AG04449 (cell line): ENCODE measurements at places on chromosomes 16 and 17.

DNA sequence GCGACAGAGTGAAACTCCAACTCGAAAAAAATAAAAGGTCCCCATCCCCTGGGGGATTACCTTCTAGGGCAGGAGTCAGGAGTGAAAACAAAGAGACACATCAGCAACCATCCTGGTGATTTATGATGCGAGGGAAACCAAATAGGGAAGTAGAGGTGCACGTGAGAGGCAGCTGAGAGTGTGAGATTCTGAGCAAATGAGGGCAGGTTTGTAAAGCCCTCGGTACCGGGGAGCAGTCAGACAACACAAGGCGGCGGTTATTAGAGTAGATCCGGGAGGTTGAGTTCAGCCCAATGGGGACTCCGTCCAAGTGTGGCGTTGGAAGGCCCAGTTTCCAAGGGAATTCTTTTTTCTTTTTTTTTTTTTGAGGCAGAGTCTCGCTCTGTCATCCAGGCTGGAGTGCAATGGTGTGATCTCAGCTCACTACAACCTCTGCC lies 7.4 kb upstream of the ARMC7 start:
- no peak for DNase-seq

DNA sequence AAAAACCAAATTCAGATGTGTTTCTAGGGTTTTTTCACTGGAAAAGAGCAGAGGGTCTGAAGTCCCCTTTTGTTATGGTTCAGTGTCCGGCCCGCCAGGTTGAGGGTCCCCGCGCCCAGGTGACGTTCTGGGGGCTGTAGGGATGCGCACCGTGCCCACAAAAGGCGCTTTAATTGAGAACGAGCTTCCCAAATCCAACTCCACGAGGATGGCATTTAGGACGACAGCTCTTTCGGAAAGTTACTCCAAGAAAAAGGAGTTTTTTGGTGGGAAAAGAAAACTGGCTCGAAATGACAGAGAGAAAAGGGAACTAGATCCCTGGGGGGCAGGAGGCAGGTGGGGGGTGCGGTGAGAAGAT lies 15.9 kb upstream of the ZFHX3 start:
- DNase-seq, result no peak

DNA sequence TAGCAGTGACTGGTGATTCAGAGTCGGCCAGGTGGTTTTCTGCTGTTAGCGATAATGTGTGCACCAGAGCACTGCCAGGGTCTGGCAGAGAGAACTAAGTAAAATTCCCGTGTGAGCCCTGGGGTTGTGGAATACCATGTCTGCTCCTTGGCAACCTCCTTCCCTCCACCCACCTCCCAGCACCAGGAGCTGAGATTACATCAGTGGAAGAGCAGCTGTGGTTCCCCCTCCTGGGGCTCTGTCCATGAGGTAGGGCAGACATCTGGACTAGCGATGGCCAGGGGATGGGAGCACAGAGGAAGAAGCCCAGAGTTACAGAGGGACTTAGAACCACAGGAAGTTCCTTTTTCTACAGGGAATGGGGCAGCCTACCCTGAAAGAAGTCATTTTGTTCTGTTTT lies 15.8 kb downstream of the CLEC10A start:
- DNase-seq, result no peak

DNA sequence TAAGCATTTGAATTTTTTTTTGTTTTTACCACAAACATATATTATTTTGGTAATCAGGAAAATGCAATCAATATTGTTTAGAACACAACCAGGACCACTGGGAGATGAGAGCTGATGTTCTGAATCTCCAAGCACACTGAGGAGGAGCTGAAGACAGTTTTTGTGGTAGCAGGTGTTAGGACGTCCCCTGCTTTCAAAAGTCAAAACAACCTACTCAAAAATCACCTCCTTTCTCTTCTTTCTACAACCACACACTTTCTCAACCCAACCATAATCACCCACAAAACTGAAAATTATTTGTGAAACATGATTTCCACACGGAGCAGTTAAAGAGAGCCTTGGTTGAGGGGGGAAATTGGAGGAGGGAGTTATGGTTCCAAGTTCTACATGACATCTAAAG lies 26.7 kb upstream of the CFAP20 start:
- DNase-seq, result no peak

- no peak for DNase-seq
These were observed 6.0 kb downstream of the VAT1 start for GRCh38 chr17:43016216-43016615.

DNA sequence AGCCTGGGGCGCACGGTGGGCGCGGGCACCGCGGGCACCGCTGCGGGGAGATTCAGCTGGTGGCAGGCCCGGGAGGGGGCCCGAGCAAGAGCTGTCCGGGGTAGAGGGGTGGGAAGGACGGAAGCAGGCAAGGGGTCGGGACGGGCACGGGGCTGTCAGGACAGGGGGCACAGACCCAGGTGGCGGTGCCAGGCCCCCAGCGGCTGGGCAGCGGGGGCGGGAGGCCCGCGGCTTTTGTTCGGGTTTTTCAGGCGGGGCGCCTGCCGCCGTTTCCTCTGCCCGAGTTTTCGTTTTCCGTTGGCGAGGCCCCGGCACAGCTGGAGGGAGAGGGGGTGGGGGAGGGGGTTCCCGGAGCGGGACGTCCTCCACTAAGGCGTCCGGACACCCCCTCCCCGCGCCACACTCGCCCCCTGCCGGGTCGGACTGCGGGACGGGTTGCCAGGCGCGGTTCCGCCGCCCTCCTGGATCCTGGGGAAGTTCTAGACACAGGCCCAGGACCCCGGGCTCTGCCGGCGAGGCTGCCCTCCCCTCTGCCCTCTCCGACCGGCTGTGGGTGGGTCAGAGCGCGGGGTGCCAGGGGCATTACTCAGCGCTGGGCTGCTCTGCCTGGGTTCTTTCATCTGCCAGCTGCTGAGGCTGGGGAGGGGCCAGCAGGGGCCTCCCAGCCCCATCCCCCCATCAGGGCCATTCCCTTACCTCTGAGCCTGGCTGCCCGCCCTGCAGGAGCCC lies 543 bp downstream of the ARHGAP23 start:
- no peak for DNase-seq

DNA sequence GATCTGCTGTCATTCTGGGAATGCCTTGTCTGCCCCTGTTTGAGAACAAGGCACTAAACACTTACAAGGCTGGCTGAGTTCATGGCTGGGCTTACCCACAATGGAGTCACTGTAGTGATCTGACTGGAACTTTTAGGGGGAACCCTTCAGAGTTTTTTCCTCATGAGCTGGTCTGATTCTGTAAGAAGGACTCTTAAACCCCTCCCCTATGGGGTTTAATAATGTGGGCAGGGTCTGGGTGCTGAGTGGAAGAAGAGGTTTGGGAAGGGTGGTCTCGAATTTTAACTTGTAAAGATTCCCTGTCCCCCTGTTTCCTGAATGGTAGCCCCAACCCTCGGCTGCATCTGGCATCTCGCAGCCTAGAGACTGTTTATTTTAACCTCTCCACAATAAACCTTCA lies 30.6 kb downstream of the OSBPL7 start:
- DNase-seq, result no peak

GRCh38 chr17:78970834-78971755 lies 8.6 kb downstream of the LGALS3BP start:
- no peak for DNase-seq

DNA sequence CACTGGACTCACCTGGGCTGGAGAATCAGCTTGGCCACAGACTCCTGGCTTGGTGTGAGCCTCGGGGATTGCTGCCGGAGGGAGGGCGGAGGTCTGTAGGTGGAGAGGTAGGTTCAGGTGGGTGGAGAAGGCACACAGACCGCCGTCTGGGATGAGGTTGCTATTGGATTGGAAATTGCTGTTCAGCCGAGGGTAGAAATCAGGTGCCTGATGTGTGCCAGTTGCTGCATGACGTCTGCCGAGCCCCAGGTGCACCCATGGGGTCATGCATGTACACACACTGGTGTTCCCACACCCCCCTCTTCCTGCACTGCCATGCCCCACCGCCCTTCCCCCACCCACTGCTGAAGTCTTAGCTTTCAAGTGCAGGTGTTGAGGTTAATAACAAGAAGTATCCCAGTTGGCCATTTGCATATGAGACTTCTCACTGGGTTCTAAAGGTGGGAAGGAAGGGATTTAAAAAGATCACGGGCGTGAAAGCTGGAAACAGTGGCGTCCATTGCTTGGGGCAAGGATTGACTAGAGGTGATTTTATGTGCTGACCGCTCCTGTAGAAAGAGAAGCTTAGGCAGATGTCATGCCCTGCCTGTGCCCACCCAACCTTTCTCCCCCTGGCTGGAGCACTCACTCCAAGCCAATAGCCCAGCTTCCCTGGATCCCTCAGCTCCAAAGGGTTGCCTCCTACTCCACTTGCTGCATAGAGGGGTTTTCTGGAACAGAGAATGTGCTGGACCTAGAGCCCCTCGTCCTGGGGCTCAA lies 193.6 kb downstream of the CCDC182 start:
- DNase-seq, result no peak

DNA sequence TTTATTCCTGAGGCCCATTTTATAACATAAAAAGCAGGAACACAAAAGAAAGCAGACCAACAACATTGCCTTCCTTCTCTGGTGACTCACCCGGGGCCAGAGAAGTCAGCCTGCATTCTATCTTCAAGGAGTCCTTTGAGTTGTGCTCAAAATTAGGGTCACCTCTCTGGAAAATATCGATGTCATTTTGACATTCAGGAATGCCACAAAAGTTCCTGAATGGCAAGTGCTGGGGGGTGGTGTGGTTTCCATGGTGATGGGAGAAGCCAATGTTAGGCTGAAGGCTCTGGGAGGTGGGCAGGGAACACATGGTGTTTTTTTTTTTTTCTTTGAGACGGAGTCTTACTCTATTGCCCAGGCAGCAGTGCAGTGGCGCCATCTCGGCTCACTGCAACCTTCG lies 159.6 kb downstream of the HAPSTR1 start:
- DNase-seq, result no peak

- DNase-seq, result no peak
These were observed 142.1 kb downstream of the SEC14L1 start for GRCh38 chr17:77282524-77283515.

DNA sequence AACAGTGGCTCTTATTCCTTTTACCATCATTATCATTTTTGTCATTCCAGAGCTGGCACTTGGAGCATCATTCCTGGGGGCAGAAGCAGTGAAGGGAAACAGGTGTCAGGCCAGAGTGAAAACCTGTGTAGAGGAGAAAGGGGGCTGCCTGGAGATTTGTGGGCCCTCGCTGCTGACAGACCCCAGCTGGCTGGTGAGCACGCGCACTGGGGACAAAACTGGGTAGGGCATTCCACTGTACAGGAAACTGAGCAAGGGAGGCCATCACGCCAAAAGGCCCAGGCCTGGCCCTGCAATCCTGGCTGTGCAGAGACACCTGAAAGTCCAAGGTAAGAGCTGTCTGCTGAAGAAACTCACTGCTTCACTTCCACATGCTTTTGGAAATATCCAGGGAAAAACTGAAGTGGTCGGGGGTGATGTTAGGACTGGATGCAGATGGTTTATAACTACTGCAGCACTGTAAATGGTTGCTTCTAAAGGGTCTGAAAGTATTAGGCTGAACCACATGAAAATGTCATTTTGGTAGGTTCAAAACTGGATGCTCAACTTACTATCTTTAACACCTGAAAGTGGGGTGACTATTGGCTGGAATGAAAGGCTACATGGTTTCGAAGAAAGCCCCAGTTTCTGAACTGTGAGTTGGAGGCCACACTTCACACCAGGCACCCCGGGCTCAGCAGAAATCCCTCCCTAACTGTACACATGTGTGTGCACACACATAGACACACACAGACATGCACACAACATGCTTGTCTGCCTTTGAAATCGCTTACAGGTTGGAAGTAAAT lies 225.0 kb downstream of the C16orf78 start:
- DNase-seq, result no peak

- DNase-seq, result no peak
These were observed 223.0 kb downstream of the GSG1L start for GRCh38 chr16:27840311-27841060.
